ENCODE measurements at places on chromosomes 3 and 15. TPM values are rescaled to one million over a fixed set of nuclear protein-coding genes. Genes with fewer than 3 reads are reported as not detected.

INTS14 gene
- total RNA-seq = 33.0 TPM

ATP13A3 gene
- 92.4 TPM for total RNA-seq

ELL3 gene
- 3.6 TPM for total RNA-seq

TEX55 gene
- not detected for total RNA-seq

GPR15 gene
- total RNA-seq = not detected

POC1A gene
- 5.7 TPM for total RNA-seq

TRIM42 gene
- total RNA-seq = not detected

MUC20 gene
- 8.4 TPM for total RNA-seq

FSTL1 gene
- 3,511 TPM for total RNA-seq

C3orf22 gene
- not detected for total RNA-seq

FBXO40 gene
- 0.08 TPM for total RNA-seq

HEG1 gene
- total RNA-seq = 107 TPM

MAP6D1 gene
- total RNA-seq = 8.3 TPM

SLC25A20 gene
- total RNA-seq = 21.7 TPM

KIF15 gene
- total RNA-seq = 2.7 TPM

GOLGA6L4 gene
- 6.8 TPM for total RNA-seq

SOX14 gene
- total RNA-seq = not detected

FOXL2NB gene
- 0.17 TPM for total RNA-seq

PTPN23 gene
- total RNA-seq = 43.5 TPM

H1-8 gene
- total RNA-seq = not detected

PLIN1 gene
- 0.44 TPM for total RNA-seq

DCP1A gene
- total RNA-seq = 17.2 TPM

ZNF620 gene
- 1.1 TPM for total RNA-seq

HYAL1 gene
- total RNA-seq = 0.65 TPM

GOLGA8H gene
- total RNA-seq = 1.8 TPM

CHL1 gene
- total RNA-seq = not detected

ATP13A5 gene
- total RNA-seq = not detected

GRAMD1C gene
- total RNA-seq = 2.3 TPM

TMEM212 gene
- not detected for total RNA-seq
